ENCODE measurements at places on chromosomes 2 and 18.
A peak's percentile ranks its signal among the peaks of the same experiment; 100 is the strongest.

GRCh38 chr2:74566754-74567085 lies 12.2 kb downstream of the DOK1 start:
- DNase-seq: no peak

DNA sequence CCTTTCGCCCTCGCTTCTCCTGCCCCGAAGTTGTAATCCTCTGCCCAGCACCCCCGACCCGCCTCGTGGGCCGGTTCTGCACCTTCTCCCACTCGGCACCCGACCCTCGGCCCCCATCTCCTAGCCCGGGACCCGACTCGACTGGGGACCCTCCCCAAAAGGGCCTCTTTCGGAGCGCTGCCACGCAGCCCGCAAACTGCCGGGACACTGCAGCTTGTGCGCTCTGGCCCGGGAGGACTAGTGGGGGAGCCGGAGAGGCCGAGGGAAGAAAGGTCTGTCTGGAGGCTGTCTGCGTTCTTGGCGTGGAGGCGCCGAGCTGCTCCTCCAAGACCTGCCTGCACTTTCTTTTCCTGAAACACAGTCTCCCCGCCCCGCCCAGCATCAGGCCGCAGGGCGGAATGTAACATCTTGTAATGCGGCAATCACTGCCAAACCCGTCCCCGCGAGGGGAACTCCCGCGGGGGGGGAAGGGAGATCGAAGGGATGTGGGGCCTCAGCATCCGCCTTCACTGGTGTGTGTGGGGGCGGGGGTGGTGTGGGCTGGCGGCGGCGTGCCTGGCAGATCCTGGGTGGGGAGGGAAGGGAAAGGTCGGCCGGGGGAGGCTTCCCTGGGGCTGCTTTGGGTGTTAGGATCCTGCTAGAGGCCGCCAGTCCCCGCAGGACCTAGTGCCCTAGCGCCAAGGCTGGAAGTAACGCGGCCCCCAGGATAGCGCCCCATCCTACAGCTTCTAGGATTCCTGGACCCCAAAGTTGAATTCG lies 7.4 kb downstream of the DLX2 start:
- DNase-seq: peak; percentile 58

DNA sequence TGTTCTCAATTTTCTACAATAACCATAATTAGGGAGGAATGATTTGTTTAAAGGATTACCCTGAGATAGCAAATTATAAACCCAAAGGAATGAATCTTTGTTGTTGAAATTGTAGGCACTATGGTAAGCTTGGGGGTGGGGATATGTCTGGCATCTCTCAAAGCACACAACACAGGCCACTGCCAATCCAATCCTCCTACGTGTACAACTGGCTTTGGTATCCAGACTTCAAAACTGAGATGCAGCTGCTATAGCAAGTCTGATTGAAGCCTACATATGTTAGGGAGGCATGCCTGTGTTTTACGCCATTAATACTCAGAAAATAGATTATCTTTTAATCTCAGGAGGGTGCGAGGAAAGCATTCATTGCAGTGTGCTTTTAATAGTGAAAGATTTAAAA lies 5.9 kb upstream of the NCOA1 start:
- no peak for DNase-seq

DNA sequence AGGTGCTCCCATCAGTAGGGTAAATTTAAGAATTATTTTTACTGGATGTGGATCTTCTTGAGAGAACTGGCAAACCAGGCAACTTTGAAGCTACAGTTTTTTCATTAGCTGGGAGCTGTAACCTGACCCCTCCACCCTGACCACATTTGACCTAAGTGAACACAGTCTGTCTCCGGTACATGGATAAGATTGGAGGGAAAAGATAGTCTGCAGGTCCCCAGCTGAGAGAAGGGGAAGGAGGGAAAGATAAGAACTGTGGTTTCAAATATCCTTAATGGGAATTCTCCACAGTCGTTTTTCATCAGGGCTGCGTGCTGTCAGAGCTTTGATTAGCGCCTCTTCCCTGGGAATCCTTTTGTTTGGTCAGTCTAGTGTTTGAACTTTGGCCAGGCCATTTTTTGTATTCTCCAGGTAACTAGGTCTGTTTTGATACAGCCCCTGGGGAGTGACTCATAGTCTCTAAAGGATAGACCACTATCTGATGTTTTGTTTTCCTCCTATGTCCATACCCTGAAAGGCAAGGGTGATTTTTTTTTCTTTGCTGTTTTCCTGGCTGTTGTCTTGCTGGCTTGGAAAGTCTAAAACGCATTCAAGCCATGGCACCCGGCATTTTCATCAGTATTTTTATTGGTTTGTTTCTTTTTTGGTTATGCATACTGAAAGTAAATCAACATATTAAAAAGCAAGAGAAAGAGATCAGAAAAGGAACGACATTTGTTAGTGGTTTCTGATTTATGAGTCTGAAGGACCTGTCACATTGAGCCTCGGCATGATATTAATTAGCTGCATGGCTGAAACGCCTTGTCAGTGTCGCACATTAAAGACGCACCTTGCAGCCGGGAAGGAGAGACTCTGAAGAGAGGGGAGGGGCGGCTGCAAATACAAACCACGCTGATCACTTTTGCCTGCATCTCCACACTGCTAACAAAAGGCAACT lies 183.4 kb upstream of the FN1 start:
- no peak for DNase-seq
